ENCODE measurements at places on chromosomes 6 and 20.

DNA sequence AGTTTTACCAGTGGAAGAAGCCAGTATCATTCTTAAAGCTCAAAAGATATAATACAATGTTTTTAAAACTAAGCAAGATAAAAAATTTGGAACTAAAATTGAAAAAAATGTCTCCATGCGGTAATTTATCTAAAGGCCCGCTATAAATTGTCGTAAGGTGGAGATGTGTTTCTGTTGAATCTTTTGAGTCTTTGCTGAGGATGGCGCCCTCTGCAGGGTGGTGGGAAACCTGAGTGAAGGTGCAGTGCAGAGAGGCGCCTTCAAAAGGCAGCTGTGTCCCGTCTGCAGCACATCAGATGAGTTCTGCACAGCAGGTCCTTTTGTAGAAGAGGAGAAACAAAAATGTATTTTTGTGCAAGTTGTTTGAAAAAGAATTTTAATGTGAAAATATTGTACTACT, 29.4 kb upstream of the KIF25 start:
- DNase-seq: peak; percentile 2

- no peak for DNase-seq
These were observed 20.4 kb downstream of the TAF11 start for GRCh38 chr6:34867484-34867883.

DNA sequence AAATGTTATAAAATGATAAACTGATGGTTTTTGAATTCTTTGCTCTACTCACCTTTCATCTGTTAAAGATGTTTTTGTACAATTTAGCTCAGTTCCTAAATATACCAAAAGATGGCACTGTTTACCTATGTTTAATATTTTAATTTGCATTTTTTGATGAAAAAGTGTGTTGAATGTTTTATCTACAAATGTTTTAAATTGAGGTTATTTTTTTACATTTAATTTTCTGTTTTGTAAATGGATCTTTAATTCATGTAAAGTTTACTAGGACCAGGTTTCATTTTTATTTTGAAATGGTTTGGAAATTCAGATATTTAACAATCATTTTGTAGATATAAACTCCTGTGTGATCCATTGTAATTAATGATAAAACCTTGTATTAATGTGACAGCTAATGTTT, 30.0 kb downstream of the CDKAL1 start:
- DNase-seq: no peak

DNA sequence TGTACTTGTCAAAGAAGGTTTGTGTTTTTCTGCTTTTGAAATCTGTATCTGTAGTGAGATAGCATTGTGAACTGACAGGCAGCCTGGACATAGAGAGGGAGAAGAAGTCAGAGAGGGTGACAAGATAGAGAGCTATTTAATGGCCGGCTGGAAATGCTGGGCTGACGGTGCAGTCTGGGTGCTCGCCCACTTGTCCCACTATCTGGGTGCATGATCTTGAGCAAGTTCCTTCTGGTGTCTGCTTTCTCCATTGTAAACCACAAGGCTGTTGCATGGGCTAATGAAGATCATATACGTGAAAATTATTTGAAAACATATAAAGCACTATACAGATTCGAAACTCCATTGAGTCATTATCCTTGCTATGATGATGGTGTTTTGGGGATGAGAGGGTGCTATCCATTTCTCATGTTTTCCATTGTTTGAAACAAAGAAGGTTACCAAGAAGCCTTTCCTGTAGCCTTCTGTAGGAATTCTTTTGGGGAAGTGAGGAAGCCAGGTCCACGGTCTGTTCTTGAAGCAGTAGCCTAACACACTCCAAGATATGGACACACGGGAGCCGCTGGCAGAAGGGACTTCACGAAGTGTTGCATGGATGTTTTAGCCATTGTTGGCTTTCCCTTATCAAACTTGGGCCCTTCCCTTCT, 18.4 kb downstream of the CD83 start:
- DNase-seq: no peak

DNA sequence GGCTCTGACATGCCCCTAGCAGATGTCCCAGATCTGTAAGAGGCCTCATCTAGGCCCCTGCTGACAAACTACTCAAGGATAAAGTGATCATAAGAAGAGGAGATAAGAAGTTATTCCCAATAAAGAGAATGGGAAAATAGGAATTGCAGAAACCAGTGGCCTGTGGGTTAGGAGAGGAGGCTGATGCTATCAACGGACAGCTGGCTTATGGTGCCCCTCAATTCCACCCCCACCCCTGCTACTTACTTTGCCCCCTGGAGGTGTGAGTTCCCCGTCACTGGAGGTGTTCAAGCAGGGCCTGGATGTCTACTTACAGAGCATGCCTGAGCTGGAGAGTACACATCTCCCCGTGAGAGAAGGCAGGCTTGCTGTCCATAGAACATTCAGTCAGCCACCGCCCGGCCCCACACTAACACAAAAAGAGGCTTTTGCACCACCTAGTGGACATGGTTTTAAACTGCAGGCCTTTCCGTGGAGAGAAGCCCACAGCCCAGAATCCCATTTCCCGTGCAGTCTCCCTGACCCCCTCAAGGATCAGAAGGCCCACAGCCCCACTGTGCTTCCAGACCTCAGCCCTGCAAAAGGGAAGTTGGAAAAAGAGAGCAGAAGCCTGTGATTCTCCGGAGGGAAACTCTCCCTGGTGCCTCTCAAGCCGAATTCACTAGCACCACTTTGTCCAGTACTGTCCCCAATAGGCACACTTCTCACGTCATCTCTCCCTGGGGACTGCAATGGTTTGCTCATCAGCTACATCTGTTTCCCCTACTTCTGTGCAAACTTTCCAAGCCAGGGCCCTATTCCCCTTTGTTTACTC, 23.8 kb upstream of the BNIP5 start:
- peak; percentile 56 for DNase-seq

GRCh38 chr6:86535100-86535499, 402.2 kb upstream of the HTR1E start:
- DNase-seq: no peak

GRCh38 chr6:36104836-36105235, 25.5 kb upstream of the MAPK13 start:
- DNase-seq: no peak

DNA sequence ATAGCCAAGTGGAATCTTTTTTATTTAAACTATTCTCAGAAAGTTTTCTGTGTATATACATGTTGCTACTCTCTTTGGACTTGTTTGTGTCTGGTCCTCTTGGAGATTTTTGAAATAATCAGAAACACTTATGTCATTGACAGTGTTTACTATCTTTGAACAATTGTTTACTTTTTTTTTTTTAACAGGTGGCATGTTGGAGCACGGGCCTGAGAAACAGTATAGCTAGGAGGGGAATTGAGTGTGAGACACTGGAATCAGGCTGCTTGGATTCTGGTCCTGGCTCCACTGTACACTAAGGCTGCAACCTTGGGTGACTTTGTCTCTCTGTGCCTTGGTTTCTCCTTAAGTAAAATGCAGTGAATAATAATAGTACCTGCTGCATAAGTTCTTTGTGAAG, 279.6 kb downstream of the PRL start:
- no peak for DNase-seq

DNA sequence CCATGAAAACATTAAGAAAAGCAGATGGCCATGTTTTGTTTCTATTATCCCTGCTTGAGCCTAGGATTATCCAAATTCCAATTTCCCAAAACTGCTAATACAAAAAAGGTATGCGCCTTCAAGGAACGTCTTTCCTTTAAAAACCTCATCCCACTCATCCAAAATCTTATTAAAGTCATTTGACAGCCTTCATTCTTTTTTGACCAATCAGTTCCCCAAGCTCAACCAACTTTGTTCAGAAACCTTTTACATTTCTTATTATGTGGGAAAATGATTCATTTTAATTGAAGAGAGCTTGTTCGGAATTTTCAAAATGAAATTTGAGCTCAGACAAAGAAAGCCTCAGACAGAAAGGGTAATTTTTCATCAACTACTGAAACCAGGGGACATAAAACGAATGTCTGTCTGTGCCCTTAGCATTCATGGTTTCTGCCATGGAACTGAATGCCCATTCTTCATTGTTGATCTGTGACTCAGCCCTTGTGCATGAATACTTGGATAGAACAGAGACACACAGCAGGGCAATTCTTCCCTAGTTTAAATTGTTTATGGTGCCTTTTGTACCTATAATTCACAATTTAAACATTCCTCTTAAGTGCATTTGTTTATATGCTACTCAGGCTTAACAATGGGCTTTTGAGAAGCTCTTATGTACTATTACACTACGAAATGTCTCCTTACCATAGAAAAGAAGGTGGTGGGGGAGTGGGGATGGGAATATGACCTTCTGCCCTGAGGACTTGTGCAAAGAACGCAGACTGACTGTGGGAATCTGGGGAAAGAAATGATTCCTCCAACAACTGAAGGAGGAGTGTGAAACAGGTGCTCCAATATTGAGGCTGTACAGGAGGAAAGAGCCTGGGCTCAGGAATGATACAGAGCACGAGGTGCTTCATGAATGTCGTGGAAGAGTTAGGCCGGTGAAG, 49.8 kb upstream of the ERVFRD-1 start:
- DNase-seq: no peak

- DNase-seq: no peak
These were observed 42.2 kb downstream of the ZHX3 start for GRCh38 chr20:41275301-41275731.

DNA sequence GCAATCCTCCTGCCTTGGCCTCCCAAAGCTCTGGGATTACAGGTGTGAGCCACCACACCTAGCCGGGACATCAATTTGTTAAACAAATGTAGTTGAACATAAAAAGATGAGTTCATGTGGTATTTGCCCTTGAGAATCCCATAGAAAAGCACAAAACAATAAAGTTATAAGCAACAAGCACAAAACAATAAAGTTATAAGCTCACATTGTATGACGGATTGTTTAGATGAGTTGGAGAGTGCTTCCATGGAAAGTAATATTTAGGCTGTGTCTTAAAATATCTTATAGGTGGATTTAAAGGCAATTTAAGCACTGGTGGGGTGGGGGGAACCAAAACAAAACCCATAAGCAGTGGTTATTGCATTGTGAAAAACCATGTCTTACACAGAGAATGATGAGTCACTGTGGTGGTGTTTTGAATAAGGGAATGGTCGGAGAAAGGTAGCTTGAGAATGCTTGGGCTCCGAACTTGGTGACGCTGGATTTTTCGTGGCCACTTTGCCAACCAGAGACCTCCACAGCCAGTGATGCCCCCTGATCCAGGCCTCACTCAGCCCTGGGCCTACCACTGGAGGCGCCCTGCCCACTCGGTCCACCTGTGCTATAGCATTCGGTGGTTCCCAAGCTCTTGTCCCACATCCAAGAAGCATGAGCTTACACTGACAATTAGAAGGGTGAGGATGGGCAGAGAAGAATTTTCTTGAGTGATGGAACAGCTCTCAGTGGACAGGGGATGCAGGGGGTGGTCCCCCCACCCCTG, 256.0 kb downstream of the CDKAL1 start:
- no peak for DNase-seq

GRCh38 chr20:20593447-20594170, 118.8 kb downstream of the RALGAPA2 start:
- DNase-seq: no peak

DNA sequence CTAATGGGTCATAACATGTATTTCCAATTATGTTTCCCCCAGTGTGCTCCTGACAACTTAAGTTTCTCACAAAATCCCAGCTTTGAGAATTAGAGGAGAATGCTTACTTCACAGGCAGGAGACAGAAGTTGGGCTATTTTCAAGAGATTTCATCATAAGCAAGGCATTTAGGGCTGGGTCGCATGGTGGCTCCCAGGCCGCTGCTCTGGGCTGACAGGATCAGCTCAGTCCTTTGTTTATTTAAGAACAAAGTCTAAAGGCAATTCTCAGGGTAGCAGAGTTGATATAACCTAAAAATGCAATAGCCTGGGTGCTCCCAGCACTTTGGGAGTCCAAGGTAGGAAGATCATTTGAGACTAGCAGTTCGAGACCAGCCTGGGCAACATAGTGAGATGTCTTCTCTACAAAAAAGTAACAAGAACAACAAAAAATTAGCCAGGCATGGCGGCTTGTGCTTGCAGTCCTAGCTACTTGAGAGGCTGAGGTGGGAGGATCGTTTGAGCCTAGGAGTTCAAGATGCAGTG, 10.9 kb downstream of the FOXQ1 start:
- DNase-seq: no peak

GRCh38 chr6:48933136-48933535, 529.9 kb downstream of the MMUT start:
- DNase-seq: no peak

GRCh38 chr6:42889815-42890214, 10.4 kb downstream of the RPL7L1 start:
- no peak for DNase-seq

Data from stimulated activated CD4-positive, alpha-beta T cell treated with anti-CD3 and anti-CD28 coated beads, Interleukin-1b, Interleukin-23, amount 100 ng/mL, for 24 hours (primary cell).